Stimulated activated CD8-positive, alpha-beta memory T cell treated with anti-CD3 and anti-CD28 coated beads, Interleukin-7, amount 100 ng/mL, for 24 hours (primary cell): ENCODE measurements at places on chromosomes 16 and 17.

DNA sequence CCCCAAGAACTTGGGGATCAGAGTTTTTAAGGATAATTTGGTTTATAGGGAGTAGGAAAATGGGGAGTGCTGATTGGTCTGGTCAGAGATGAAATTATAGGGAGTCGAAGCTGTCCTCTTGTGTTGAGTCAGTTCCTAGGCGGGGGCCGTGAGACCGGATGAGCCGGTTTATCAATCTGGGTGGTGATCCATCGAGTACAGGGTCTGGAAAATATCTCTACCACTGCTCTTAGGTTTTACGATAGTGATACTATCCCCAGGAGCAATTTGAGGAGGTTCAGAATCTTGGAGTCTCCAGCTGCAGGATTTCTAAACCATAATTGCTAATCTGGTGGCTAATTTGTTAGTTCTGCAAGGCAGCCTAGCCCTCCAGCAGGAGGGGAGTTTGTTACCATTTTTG, 403.4 kb downstream of the CDH11 start:
- DNase-seq: no peak

GRCh38 chr17:20184977-20185619, 175.9 kb downstream of the SPECC1 start:
- DNase-seq: no peak

GRCh38 chr16:22732959-22733358, 81.0 kb upstream of the HS3ST2 start:
- DNase-seq: no peak

- DNase-seq: no peak
Measured at GRCh38 chr16:48608871-48609651, 919 bp downstream of the N4BP1 start.

GRCh38 chr17:79513206-79513605, 97.6 kb downstream of the RBFOX3 start:
- no peak for DNase-seq

DNA sequence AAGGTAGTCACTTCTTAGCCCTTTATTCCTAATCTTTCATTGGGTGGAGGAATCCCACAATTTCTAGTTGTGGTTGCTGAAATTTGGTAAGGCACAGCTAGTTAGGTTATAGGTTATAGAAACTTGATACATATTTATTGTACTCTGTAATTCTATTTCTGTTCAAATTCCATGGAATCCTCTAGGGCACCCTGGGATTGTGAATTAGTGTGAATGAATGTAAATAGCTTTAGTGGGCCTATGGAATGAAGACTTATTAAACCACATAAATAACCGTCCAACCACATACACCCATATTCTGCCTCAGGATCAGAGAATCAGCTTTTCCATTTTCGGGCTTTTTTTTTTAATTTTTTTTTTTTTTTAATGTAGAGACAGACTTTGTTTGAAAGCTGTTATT, 9.2 kb downstream of the TANC2 start:
- DNase-seq: no peak

DNA sequence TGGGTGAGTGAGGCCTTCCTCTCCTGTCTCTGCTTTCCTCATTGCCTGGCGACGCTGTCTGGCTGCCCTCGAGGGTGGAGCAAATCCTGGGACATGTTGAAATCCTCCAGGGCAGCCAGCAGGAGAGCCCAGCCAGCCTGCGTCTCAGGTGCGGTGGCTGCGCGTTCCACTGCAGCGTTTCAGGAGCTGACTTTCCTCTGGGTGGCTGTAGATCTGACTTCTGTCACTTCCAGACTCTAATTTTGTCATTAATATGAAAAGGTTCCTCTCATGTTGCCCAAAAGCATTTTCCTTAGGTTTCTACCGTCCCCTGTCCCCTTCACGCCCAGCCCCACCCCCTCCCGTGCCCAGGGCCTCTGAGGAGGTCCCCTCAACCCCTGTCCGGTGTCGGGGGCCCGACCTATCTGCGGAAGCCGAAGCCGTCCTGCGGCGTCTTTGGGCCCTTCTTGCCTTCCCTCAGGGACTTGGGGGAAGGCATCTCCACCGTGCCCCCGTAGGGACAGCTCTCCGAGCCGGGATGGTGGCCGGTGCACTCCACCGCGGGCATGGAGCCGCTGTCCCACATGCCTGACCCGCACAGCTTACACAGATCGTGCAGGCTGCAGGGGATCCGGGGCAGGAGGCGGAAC, 95.1 kb downstream of the TBC1D16 start:
- DNase-seq: no peak

- no peak for DNase-seq
Measured at GRCh38 chr17:77504652-77505155, 363.9 kb downstream of the SEC14L1 start.

DNA sequence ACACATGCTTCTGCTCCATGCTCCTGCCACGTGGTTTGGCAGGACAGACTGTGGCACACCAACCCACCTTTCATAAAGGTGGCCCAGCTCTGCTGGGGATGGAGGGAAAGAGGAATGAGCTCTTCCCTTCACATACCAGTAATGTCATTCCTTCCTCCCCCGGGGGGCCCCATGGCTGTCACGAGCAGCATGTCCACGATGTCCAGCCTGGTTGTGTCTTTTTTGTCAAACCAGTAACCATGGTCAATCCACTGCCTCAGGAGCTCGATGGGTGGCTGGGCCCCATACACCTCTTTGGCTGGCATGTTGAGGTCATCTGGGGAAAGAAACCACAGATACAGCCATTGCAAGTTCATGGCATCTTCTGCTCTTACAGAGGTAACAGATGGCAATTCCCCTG, 96.6 kb downstream of the LYRM1 start:
- DNase-seq: no peak

DNA sequence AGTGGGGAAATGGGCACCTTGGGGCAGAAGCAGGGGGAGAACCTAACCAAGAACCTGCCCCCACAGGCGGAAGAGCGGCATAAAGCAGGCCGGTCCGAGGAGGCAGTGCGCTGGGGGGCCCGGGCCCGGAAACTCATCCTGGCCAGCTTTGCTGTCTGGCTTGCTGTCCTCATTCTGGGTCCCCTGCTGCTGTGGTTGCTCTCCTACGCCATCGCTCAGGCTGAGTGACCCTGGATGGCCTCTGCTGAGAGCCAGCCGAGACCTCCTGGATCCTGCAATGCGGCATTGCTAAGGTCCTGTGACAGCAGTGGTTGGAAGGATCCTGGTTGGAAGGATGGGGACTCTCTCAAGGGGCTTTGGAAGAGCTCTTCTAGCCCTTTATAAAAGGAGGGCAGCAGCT, 4.5 kb upstream of the PHKG2 start:
- no peak for DNase-seq

GRCh38 chr17:70205401-70205800, 36.1 kb downstream of the KCNJ2 start:
- no peak for DNase-seq

GRCh38 chr17:80526116-80526910, 18.3 kb upstream of the RPTOR start:
- DNase-seq: no peak

GRCh38 chr16:71853413-71853812, 7.6 kb downstream of the ATXN1L start:
- no peak for DNase-seq

GRCh38 chr17:66777689-66778225, 57.2 kb upstream of the CACNG5 start:
- no peak for DNase-seq

GRCh38 chr17:60995680-60996079, 318.0 kb downstream of the BCAS3 start:
- no peak for DNase-seq

DNA sequence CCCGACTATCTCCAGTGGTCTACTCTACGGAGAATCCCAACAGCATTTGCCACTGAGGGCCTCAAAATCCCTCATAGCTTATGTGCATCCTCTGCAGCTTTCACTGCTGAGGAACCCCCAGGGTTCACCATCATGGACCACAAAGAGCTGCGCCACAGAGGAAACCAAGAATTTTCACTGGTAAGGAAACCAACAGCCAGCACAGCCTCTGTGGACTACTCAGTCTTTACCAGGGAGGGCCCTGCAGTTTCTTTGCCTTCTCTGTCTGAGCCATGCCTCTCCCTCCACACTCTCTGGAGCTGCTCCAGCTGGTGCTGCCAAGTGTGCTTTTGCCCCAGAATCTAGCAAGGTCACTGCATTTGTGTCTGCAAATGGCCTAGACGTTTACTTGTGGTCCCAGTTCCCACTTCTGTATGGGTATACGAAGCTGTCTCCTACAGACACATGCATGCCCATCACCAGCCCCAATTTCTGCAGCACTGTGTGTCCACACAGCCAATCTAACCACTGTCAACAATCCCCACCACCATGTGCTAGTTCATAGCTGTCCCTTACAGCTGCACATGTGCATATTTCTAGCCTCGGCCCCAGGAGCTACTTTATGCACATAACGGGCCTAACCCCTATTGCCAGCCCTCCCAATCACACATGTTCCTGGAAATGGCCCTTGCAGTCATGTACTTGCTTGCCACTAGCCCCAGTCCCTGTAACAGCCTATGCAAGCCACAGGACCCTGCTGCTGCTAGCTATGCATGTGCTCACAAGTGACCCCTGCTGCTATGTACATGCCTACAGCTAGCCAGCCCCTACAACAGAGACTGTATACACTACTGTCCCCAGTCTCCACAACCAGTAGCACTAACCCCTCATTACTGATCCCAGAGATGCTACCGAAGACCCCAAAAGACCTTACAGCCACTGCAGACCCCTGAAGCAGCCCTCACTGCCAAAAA, 1437.4 kb downstream of the CDH11 start:
- no peak for DNase-seq
